ENCODE measurements at places on chromosomes 3 and 15.

DNA sequence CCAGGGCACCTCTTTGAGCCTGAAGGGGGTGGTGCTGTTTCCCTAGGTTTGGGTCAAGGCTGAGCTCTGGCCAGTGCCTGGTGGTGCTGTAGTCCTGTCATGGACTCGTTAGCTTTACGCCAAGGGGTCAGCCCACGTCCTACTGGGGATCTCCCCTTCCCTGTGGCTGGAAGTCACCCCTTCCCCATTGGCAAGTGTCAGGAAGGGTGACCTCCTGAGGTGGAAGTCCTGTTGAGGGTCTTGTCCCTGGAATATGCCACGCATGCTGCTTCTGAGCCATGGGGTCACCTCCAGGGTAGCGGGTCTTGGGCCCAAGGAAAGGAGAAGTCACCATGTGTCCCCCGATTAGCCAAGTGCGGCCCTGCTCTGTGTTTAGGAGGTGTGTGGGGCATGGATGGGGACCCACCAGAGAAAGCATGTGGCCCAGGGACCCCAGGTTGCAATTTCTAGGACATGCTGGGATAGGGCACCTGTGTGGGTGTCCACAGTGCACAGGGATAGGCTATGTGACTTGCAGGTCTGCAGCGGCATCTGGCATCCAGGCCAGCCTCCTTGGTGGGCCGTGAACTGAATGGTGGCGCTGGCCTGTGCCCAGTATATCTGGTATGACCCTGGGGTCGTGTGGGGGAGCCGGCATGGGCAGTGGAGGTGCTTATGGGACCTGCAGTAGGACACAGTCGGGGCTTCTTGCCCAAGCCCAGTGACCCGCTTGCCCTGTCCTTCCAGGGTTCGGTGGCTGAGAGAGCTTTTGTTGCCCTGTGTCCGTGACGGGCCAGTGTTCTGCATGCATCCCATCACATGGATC, 226.7 kb downstream of the SNRPN start:
- no peak for DNase-seq

- no peak for DNase-seq
Observed at GRCh38 chr3:87949189-87949878, 109.5 kb downstream of the CGGBP1 start.

DNA sequence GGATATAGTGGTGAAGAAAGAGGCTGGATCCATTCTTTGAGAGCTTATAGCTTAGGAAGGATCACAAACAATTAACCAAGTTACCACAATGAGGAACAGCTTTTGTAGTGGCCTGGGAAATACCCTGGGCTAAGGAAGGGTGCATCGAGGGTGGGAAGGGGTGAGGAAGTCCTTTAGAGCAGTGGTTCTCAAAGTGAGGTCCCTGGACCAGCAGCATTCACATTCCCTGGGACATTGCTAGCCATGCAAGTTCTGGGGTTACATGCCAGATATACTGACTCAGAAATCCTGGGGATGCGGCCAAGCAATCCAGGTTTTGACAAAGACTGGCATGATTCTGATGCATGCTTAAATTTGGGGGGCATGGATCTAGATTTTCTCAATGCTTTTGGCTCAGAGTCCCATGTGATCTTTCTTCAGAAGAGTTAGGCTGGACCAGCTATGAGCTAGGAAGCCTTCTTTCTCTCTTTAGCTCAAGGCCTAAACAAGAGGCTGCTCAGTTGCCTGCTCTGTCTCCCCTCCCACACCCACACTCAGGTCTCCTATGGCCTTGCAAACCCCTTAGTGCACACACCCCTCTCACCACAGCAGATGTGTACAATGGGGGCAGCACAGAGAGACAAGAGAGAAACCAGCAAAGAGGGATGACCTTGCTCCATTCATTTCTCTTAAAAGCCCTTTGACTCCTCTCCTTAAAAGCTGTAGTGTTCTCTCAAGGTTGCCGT, 1.8 kb upstream of the CCR1 start:
- no peak for DNase-seq

DNA sequence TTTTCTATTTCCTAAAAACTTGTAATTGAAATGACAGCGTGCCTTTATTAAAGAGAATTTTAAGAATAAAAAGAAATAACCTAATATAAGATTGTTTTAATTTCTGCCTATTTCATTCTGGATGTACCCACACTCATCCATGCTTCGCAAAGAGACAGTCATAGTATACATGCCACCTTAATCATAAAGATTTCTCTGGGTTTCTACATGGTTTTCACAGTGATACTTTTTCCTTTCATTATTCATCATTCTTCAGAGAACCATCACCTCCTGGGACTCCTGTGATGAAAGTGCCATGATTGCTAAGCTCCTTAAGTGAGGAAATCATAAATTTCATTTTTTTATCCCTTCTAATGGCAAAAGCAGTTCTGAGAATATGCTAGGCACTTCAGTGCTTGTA, 4.3 kb upstream of the CCR8 start:
- DNase-seq, result no peak

- DNase-seq, result no peak
Observed at GRCh38 chr3:4408958-4409357, 58.1 kb downstream of the SUMF1 start.

DNA sequence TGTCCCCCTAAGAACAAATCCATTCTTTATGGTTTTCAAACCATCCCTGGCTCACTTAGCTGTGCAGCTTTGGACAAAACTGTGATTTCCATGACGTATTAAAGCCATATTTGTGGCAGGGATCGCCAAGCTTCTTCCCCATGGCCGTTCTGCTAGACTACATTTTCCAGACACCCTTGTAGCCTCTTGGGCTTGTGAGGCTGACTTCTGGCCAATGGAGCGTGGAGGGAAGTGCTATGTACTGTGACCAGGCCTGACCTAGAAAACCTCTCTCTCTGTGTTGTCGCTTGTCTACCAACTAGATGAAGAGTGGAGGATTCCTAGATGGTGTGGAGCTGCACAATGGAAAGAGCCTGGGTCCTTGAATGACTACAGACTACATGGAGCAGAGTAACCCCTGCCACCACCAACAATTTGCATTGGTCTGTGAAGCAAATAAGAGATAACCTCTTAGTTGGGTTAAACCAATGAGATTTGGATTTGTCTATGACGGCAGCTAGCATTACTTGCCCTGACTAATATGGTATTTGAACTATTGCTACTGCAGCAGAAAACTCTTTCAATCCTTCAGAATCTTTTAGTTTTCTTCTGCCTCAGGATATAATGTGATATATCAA, 22.1 kb upstream of the MGLL start:
- no peak for DNase-seq

DNA sequence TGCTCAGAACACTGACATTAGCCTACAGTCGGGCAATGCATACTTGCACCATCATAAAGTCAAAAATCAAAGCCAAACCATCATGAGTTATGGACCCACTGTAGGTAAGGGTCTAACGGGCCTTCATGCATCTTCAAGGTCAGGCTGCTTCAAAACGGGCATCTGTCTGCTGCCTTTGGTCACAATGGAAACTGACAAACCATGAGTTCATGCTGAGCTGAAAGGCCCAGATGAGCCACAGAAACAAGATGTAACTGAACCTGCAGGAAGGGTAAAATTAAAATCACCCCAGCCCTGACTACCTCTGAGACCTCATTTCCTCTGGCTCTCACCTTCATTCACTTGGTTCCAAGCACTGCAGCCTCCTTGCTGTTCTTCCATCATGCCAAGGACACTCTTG, 143.8 kb downstream of the ERC2 start:
- DNase-seq, result no peak

DNA sequence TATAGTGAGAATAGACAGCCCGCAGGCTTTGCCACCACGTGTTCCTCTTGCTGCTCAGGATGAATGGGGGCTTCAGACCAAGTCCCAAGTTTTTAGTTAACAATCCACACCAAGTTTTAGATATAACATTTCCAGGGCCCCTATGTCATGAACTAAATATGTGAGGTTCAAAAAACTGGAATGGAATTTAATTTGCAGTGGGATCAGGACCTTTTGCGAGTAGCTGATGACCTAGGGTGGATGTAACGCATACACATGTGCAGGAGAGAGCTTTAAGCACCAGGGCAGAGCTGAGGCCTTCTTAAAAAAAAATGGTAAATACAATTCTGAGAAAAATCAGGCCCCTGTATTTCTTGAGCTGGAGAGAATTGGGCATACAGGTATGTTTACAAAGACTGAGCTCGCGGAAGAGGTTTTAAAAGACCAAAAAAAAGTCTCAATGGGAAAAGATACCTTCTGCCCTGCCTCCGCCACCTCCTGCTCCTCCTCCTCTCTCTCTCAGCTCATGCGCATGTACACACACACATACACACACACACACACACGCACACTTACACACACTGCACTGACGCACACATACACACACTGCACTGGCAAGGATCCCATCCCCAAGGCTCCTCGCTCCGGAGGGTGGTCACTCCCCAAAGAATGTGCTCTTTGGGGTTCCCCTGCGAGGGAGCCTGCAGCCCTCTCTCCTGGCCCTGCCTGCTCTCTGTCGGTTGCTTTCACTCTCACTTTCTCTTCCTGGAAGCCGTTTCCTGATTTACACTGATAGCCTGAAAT, 48.2 kb upstream of the IGF1R start:
- DNase-seq, result peak; percentile 5

GRCh38 chr3:120608506-120608905, 12.4 kb downstream of the NDUFB4 start:
- no peak for DNase-seq

Data from GM04504 (cell line).